ENCODE measurements at places on chromosomes 2 and 18.

DNA sequence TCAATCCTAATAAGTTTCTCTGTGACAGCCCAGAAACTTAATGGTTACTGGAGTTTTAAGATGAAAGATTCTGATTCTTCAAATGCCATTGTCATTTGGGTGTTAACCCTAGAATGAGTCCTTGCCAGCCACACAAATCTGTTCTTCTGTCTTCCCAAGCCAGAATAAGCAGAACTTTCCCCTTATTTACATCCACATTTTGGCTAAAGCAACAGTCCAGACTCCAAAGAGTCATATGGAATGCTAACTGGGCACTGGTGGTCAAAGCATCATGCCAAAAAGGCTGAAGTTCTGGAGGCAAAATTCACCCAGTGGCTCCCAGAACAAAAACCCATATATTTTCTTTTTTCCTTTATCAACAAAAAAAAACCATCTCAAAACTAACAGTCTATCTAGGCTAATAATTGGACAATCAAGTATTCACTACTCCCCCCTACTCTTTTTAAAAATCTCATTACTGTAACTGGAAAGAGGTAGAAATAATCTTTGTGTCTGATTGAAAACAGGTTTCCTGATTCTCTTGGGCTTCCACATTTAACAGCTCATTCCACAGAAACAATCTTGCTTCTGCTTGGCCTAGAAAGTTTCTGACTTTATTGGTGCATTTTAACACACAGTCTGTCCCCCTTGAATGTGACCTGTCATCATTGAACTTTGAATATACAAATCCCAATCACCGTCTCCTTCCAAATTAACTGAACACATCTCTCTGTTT is 89.6 kb upstream of the SETBP1 start:
- DNase-seq = no peak

DNA sequence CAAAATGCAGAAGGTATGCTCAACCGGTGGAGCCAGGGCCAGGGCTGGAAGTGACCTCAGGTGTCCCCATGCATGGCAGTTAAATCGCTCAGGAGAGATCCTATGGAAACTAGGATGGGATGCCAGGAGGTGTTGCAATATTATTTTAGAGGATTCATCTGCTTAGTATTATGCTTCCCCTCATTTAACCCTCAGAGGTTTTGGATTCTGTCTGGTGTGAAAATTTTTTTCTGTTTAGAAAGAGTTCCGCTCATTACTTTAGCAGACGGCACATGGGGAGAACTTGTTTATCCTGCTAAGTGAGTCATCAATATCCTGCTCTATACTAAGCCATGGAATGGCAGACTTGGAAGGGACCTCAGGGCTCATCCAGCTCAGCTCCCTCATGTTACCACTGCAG is 42.5 kb downstream of the TRIB2 start:
- DNase-seq = peak; percentile 60

GRCh38 chr2:231012463-231012862 is 16.5 kb downstream of the SPATA3 start:
- DNase-seq = no peak

DNA sequence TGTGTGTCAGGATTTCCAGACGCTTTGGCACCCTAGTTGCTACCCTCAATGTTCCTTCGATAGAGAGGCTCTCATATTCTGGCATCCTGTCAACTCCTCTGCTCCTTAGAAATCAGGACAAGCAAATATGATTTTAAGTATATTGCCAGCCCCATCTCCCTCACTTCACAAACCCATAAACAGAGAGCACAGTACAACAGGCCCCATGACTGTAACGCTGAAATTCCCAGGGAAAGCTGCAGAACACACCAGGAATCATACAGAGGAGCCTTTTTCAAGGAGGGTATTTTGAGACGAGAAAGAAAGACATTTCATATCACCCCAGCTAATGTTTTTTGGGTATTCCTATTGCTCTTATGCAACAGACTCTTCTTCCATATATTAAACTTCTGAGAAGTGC is 162.9 kb downstream of the NAPG start:
- no peak for DNase-seq

DNA sequence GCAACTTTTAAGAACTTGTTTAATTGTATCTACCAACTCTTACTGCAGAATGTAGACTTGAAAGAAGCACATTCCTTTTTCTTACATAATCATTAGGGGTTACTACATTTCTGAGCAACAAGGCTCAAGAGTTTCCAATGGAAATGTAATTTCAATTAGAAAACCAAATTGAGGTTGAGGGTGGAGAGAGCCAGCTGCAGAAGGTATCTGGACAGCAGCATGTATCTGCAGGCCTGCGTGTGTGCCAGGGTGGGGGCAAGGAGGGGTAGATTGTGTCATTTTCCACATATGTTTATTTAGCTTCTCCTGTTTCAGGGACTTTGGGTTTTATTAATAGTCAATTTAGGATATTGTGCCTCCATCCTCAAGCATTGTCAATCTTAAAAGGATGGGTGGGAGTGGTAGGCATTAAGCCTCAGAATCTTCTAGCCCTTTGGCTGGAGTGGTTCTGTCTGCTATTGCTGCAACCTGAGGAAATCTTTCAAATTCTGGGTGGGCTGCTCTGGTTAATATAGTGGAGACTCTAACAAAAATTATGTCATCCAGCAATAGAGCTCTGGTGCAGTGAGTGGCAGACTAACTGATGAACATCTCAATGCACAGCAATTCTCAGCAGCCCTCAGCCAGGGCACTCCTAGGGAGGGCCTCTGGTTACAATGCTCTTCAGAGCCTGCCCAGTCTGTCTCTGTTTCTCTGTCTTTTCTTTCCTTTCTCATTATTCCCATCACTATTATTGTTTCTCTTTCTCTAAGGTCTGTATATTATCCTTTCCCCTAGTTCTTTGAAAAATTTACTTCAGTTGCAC is 151.4 kb downstream of the RPIA start:
- no peak for DNase-seq

DNA sequence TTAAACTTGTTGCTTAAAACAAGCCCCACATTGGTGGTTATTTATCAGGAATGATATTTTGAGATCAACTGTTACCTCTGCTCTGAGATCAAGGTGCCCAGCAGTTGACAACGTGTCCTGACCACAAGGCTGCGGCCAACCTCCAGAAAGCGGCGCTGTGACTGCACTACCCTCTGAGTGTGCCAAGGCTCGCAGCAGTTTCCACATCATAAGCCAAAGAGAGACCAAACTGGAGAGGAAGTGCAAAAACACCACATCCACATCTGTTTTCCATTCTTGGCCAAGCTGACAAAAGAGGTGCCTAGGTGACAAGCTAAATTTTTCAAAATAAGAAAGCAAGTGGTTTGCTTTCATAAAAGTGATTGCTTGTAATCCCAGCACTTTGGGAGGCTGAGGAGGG is 410.8 kb upstream of the POU3F3 start:
- DNase-seq = no peak

DNA sequence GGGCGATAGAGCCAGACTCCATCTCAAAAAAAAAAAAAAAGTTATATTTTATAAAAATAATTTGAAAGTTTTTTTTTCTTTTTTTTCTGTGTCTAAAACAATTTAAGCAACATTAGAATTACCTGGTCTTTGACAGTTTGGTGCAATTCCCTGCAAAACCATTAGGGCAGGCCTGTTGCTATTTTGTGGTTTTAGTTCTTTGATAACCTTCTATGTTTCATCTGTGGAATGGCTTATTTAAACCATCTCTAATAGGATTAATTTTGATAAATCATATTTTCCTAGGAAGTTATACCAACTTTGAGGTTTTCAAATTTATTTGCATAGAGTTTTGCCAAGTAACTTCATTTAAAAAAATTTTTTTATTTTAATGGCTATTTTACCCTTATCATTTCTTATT is 141.2 kb upstream of the TWIST2 start:
- DNase-seq = no peak

GRCh38 chr2:215507136-215507535 is 71.3 kb upstream of the FN1 start:
- no peak for DNase-seq

- DNase-seq = no peak
These were observed 153.9 kb downstream of the RNF144A start for GRCh38 chr2:7071154-7071553.

GRCh38 chr18:6942742-6943141 is 174.9 kb downstream of the LAMA1 start:
- no peak for DNase-seq

GRCh38 chr2:191228861-191229260 is 16.3 kb upstream of the MYO1B start:
- DNase-seq = no peak

DNA sequence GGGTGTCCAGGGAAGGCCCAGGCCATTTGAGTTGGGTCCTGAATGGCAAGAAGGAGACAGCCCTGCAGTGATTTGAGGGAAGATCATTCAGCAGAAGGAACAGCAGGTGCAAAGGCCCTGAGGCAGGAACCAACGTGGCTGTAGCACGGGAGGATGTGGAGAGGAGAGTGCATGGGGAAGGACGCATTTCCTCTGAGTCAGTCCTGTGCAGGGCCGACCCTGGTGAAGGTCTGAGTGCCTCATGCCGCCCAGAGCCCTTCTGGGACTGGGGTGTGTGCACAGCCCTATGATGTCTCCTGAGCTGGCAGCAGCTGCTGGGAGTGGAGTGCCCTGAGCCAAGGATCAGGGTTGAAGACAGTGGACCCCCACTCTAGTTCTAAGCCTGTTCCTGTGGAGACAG is 17.9 kb upstream of the ARHGEF4 start:
- no peak for DNase-seq

DNA sequence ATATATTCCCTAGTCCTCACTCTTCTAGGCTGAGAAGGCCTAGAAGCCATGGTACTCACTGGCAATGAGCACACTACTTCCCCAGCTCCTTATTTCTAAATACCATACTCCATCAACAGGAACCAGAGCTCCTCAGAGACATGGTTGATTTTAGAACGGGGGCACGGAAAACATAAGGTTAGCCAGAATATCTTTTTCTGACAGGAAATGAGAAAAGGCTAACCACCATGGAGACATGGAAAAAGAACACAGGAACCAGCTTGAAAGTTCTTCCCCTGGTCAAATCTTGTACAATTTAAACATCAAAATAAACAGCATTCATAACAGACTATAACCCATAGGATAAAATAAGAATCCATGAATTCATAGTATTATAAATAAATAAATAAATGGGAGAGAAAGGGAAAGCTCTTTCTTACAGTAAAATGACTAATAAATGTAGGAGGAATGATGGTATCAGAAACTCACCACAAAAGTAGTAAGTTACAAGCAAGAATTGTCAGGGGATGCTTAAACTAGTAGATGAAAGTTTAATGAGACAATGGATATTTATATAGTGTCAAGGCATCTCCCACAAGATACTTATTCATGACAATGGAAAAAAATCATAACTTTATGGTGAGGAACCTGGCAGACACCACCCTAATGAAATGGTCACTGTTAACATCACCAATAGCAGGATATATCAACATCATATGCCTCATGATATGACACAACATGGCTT is 20.6 kb upstream of the GCC2 start:
- DNase-seq = no peak

DNA sequence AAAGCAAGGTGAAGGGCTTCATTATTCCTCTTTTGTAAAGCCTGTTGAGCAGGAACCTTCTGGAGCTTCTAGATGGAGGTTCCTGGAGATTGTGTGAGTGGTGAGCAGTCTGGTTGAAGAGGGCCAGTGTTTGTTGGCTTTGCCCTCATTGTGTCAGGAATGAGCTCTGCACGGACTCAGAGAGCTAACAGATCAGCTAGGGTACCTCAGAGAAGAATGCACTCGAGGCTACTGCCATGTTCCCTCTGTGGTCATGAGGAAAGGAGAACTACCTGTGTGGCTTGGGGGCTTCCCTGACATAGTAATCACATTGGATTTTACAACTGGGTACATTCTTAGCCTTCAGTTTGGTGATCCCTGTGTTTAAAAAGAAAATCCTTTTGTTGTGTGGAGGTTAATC is 46.6 kb downstream of the SPTBN1 start:
- no peak for DNase-seq

- peak; percentile 79 for DNase-seq
These were observed 101.2 kb downstream of the UBR3 start for GRCh38 chr2:169928463-169928864.

DNA sequence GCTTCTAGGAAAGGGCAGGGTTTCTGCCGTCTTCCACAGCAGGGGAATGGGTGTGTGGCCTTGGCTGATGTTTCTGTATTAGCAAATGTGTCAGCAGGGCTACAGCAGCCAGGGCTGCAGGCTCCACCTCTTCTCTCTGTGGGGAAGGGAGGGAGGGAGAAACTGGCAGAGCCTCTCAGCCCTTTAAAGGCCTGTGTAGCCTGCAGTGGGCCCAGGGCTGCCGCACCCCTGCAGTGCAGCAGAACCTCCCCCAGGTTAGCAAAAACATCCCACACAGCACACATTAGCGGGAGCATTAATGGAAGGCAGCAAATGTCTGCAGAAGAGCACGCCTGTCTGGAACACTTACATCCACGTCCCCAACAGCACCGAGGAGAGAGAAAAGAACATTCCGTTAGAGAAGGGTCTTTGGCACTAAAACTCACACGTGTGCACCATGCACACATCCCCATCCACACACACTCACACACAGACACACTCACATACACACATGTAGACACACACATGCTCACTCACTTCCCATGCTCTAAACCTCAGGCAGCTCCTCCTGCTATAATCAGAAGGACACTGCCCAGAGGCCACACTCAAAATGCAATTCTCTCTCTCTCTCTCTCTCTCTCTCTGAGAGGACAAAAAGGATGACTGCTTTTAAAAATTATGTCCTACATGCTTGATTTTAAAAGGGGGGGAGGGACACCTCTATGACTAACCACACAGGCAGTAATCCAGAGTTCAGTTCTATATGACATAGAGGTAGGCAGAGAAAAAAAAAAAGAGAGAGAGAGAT is 24.1 kb downstream of the MRPL35 start:
- no peak for DNase-seq

- DNase-seq = no peak
These were observed 72.2 kb upstream of the MAP2 start for GRCh38 chr2:209351636-209352035.

- peak; percentile 91 for DNase-seq
These were observed 1.8 kb upstream of the NFATC1 start for GRCh38 chr18:79393635-79394533.

GRCh38 chr18:23108496-23108895 is 26.8 kb upstream of the CABLES1 start:
- no peak for DNase-seq

DNA sequence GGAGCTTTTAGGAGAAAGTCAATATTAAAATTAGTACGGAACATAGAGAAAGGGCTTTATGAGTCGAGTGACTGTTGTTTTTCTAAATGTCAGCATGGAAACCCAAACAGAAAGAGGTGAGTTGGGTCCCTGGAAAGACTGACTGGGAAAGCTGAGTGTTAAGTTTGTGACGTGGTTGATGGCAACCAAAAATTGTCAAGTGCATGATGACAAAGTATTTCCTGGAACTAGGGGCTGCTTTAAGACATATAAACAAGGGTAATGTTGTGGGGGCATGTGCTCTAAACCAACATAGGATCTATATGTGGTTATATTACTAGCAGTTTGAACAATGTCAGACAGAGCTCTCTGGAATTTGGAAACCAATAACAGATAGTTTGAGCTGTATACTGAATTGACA is 50.9 kb upstream of the GPD2 start:
- DNase-seq = no peak

All from DMS53 (cell line).